GF-D8 (cell line): ENCODE measurements at places on chromosomes 6 and 20.

DNA sequence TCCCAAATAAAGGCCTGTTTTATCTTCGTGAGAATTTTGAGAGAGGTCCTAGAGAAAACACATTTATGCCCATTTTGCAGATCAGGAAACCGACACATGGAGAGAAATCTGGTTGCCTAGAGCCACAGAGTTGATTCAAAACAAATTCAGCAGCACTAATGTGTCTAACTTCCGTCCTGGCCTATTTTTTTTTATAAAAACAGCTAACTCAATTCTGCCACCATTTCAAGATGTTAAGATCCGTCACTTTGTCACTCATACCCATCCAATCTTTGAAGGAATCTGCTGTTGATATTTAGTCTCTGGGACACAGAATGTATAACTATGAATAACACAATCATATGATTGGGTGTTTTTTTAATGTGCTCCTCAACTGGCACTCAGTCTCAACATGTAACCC is 611.1 kb upstream of the ARID1B start:
- no peak for DNase-seq

DNA sequence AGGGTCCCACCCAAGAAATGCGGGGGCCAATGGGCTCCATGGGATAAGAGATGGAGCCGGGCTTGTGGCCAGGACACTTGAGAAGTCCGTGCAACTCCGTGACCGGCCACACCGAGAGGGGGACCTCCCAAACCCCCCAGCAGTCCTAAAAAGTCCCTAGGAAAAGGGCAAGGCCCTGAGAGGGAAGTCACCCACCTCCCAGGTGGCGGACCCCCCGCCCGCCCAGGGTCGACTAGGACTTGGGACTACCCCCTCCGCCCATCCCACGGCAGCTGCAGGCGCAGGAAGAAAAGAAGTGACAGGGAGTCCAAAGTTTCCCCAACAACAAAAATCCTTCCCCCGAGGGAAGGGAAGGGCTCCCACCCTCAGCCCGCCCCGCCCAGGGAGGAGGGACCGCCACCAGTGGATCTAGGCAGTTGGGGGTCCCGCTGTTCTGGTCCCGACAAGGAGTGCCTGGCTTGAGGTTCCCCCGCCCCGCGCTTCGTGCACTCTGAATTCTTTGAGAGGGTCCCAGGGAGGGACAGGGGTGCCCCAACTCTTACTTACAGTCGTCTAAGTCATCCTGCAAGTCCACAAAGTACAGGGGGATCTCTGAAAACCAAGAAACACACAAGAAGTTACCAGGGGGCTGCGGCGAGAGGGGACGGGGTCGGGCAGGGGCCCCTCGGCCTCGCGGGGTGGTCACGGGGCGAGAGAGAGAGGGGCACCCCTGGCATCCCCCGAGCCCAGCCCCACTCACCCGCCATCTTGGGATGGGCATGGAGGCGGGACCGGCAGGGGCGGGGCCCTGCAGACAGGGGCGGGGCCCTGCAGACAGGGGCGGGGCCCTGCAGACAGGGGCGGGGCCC is 611 bp upstream of the RAB22A start:
- DNase-seq = no peak

DNA sequence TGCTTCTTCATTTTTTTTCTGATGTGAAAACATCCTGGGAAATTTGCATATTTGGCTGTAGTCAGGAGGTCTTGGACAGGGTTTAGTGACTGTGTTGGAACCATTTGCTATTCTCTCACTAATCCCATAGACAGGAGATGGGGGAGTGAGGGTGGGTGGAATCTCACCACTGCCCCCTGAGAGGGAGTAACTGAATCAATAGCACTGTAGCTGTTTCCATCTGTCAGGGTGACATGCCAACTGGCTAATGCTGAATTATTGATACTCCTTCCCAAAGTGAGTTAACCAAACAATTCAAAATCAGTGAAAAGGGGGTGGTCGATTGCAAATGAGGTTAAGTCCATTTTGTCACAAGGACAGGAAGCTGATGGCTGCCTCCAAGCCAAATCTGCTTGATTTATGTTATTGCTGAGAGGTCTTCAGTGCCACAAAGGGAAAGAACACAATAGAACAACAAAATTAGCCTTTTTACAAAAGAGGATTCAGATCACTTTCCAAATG is 55.1 kb upstream of the B3GAT2 start:
- DNase-seq = no peak

GRCh38 chr6:18457065-18457737 is 70.1 kb downstream of the RNF144B start:
- no peak for DNase-seq

- DNase-seq = no peak
Measured at GRCh38 chr6:159788753-159789376, 537 bp downstream of the TCP1 start.

DNA sequence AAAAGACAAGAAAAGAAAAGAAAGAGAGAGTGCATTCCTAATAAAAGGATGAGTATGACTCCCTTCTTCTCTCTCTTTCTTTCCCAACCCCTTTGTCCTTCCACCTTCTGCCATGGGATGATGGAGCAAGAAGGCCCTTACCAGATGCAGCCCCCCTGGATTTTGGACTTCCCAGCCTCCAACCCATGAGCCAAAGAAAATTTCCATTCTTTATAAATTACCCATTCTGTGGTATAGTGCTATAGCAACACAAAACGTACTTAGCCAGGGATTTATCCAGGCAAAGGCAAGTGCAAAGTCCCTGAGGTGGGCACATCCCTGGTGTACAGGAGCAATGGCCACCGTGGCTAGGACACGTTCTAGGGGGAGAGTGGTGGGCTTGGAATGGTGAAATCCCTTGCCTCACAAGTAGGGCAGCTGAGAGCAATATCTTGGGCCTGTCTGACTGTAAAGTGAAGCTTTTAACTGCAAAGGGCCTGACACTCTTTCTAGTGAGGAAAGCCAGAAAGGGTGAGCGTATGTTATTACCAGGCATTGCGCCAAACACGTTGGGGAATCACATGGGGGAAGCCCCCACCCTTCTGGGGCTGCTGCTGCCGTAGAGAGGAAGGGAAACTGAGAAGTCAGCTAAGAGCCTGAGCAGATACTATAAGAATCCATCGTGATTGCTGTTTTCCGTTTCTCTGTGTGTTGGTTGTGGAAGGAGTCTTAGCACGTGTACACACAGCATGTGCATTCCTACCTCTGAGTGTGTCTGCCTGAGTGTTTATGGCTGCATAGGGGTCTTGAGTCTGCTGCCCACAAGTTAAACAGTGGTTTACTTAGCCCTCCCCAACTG is 50.7 kb upstream of the SIRPA start:
- peak; percentile 15 for DNase-seq

DNA sequence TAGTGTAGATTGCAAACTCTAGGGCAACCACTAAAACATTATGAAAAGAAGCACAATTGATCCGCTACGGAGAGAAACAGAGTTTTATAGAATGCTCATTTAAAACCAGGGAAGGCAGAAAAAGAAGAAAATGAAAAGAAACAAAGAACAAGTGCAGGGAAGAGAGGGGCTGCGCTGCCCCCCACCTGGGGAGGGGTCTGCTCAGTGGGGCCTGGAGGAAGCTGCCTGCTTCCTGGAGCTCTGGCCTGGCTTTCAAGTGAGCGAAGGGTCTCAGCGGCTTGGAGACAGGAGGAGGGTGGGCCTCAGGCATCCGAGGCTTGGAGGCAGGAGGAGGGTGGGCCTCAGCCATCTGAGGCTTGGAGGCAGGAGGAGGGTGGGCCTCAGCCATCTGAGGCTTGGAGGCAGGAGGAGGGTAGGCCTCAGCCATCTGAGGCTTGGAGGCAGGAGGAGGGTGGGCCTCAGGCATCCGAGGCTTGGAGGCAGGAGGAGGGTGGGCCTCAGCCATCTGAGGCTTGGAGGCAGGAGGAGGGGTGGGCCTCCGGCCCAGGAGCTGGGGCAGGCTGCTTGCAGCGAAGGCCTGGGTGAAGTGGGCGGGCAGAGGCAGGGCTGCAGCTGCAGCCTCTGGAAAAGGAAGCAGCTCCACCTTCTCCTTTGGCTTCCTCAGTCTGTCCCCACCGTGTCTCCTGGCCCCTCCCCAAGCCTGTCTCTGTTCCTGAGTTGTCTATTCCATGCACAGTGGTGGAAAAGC is 406.3 kb downstream of the TAF4 start:
- no peak for DNase-seq

DNA sequence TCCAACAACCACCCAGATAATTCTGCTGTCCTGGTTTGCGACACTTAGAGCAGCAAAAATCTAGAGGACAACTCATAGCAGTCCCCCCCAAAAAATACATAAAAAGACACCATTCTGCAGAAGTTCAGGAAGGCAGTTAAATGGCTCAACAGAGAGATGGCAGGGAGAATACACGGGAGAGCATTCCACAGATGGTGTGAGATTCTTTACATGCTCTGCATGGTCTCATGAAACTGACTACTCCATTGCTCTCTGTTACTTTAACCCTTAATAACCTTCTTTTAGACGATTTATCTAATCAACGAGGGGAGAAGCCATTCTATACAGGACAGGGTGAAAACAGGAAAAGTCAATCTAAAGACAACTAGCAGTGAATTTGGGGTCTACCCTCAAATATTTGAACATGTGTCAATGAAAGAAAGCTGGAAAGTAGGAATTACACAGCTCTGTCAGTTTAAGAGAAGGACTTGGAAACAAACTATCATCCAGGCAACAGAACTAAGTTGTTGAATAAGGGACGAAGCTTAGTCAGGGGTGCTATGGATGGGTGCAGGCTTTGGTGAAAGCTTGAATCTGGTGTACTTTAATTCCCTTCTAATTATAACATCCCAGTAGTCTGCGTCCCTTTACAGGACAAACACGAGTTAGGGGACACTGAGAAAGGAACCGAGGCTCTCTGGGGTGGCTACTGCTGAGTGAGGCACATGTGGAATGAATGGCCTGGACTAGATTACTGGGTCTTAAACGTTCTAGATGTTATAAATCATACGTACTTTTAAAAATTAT is 5.1 kb downstream of the PERP start:
- DNase-seq = no peak

DNA sequence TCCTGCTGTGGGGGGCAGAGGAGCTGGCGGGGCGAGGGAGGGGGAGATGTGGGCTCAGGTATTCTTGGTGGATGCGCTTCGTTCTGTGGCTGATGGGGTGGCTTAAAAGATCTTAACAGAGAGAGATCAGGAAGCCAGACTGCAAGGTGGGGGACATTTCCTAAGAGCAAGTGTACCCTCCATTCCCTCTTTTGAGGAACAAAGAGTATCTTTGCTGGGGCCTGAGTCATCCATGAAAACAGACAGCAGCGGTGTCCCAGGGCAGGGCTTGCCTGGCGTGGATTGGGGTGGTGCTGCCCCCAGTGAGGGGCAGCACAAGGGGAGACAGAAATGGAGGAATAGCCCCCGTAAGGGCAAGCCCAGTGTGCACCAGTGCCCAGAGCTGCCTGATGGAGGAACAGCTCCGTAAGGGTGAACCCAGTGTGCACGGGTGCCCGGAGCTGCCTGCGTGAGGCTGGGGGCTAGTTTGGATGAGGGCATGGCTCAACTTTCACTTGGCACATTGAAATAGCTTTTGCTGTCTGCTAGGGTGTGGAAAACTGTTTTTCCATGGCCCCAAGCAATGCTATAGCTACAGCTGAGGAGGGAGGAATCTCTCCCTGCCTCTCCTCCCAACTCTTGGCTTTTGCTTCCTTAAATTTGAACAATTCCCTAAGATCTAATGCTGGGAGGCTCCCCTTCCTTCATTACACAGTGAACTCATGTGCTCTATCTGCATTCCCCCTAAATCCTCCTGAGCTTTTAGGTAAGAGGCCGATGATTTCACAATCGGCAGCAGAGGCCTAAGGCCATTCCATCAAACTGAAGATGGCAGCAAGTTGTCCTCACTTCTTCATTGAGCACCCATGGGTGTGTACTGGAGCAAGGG is 12.9 kb downstream of the MAPK13 start:
- DNase-seq = no peak

DNA sequence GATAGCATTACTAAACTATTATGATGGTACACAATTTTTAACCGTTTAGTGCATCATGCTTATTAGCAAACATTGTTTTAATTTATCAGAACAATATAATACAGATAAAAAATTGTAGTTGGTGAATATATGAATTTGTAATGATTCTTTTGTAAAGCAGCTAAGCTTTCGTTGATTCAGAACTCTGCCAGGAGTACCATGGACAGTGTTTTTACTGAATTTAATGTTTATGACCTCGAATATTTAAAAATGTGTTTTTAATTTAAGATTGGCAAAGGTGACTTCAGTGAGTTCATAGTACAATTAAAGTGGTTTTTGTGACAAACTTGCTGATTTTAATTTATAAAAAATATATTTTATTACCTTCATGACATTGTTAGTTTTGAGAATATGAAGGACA is 10.0 kb downstream of the AFDN start:
- no peak for DNase-seq

DNA sequence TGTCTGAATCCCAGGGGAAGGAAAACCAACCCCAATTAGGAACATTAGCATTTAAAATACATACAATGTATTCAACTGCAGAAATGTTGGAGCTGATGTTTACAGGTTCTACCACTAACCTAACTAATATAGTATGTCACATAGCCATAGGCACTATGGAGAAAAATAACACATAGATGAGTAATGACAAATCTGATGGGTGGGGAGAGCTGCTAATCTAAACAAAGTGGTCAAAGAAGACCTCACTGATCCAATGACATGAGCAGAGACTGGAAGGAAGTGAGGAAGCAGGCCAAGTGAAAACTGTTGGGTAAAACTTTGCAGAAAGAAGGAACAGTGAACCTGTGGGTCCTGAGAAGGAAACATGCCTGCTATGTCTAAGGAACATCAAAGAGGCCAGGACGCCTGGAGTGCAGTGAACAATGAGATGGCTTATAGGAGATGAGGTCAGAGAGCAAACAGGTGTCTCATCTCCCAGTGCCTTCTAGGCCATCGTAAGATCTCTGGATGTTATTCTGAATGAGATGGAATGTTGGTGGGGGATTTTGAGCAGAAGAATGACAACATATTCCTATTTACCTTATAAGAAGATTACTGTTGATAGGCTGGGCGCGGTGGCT is 135.7 kb downstream of the ALDH8A1 start:
- DNase-seq = no peak

DNA sequence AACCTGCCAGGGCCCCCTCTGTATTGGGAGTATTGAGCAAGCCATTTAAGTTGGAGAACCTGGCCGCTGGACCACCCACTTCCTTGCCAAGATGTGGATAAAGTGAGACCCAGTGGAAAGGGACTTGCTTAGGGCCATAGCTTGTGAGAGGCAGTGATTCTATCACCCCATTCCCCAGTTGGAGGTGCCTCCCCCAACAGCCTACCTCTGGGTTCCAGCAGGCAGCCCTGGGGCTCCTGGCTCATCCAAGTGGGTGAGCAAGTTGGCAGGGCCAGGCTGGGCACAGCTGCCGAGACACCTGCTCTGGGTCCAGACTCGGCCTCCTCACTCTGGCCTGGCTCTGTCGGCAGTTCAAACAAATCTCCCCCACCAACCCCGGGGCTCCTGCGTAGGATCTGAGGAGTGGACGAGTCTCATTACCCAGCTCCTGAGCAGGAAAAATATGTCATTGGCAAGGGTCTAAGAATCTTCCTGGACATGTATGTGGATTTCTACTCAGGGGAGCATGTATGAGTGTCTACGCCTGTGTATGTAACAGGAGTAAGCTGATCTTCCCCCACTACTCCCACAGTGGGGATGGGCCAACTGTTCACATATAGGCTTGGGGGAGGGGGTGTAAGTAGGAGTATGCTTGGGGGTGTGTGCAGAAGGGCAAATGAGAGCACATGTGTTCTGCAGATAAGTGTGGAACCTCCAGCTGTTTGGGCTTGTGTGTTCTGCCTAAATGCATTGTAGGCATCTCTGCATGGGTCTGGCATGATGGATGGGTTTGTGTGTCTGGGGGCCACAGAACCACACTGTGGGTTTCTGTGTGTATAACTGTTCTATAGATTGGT is 1.9 kb downstream of the ID1 start:
- no peak for DNase-seq

GRCh38 chr20:33660035-33660684 is 2.0 kb upstream of the C20orf144 start:
- DNase-seq = no peak

GRCh38 chr20:59784791-59785668 is 148.4 kb downstream of the SYCP2 start:
- DNase-seq = no peak
